ENCODE measurements at places on chromosomes 7 and 10.

DNA sequence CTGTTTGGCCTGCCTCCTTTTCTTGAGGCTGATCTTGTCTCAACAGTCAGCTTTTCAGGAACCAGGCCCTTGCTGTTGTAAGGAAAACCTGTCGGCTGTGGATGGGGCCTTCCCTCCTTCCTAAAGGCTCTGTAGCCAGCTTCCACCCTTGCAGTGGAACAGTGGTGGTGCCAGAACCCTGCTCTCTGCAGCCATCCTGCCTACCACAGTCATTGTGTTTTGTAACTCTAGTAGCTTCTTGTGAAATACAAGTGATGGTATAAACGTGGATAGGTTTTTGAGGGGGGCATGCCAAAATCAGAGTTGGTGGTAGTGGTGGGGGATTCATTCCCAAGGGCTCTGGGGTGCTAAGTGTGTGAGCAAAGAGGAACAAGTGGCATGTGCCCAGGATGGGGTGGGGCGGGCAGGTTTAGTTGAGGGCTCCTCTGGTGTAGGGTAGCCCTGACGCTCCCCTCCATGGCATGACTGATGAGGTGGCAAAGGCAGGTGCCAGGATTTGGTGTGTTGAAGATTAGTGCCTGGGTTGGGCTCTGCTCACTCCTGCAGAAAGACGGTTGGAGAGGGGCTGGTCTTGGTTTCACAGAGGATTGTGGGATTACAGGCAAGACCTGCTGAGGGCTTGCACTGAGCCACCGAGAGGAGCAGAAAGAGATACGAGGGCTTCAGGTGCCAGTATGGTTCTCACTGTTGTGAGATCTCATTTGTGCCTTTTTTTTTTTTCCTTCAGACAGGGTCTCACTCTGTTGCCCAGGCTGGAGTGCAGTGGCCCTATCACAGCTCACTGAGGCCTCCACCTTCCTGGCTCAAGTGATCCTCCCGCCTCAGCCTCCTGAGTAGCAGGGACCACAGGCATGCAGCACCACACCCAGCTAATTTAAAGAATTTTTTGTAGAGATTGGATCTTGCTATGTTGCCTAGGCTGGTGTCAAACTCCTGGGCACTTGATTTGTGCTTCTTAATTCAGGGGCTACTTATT lies 7.4 kb downstream of the TSPAN14 start:
- DNase-seq, result no peak

DNA sequence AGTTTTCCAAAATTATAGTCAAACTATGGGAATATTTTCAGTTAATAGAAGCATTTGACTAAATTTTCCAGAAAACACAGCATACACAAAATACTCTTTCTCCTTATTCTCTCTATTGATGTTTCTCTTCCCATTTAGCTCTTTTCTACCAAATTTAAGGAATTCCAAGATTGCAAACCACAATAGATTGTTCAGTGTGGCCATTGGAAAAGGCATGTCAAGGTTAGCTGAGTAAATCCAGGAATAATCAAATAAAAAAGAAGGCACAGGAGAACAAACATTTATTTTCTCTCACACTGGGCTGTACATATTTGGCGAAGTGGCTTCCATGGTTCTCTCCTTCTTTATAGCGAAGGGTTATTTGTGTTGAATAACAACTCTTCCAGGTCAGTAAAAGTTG lies 117.3 kb downstream of the THSD7A start:
- DNase-seq, result no peak

DNA sequence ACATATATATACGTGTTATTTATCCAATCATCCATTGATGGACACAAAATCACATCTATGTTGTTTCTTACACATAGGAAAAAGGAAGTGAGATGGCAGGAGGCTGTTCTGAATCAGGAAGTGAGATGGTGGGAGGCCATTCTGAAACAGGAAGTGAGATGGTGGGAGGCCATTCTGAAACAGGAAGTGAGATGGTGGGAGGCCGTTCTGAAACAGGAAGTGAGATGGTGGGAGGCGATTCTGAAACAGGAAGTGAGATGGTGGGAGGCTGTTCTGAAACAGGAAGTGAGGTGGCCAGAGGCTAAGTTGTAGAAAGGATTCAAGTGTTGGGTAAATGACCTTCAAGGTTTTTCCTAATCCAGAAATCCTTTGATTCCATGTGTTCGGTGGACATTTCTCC lies 921.5 kb downstream of the TYW1 start:
- DNase-seq, result no peak

GRCh38 chr7:78967046-78967445 lies 486.4 kb downstream of the MAGI2 start:
- DNase-seq, result no peak

- DNase-seq, result no peak
Observed at GRCh38 chr10:131749767-131750142, 151.1 kb upstream of the PPP2R2D start.

DNA sequence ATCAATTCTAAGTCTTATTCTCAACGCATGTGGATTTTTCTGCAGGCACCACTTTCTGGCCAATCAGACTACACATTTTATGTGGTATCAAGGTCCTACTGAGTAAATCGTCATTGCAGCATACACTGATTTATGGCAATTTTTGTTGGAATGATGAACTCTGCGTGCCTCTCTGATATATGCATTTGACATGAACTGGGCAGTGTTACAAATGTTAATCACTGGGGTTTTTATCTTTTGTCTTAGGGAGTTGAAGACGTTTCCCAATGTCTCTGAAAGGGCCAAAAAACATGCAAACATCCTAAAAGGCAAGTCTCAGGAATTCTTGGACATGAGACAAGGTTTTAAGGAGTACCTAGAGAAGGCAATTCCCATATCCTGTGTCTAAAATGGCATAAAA lies 809.5 kb upstream of the CELF2 start:
- no peak for DNase-seq

DNA sequence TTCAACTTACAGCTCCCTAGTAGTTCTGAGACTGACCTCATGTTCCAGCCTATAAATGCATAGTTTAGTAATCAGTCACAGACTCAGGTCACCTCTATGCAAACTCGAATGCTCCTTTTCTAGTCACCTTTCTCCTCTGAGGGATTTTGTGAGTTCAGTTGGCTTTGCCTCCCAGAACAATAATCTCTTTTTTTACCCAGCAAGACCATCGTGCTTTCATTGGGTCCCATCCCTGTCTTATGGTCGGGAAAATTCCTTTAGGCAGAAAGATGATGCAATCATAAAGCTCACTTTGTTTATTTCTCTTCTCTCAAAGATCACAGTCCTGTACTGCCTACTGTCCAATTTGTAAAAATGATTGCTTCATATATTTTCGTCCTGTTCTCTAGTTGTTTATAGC lies 38.4 kb downstream of the TWIST1 start:
- no peak for DNase-seq

DNA sequence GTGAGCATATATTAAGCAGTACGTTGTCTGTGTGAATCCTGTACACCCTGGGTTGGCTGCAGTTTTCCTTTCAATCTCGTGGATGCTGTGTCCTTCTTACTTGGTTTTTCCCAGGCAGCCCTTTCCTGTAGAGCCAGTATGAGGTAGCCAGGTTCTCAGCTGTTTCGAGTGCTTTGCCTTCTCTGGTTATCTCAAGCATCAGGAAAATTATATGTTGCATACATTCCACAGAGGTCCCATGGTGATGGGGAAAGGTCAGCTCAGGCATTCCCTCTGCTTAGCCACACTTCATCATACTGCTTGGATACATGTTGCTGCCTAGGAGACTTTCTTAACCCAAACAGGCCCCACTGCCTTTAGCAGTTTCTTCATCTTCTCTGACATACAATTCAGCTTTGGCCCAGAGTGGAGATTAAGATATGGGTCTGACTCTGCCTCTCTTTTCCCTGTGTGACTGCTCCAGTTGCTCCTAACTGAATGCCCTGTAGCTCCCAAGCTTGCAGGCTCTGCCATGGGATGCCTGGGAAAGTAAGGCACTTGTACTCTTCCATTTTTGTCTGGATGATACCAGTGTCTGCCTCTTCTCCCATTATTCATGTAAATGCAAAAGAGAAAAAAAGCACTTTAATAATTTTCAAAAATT lies 11.3 kb downstream of the GNAI1 start:
- no peak for DNase-seq

GRCh38 chr10:75640803-75641202 lies 209.4 kb downstream of the LRMDA start:
- DNase-seq, result no peak

GRCh38 chr10:89342206-89342958 lies 14.6 kb downstream of the IFIT3 start:
- no peak for DNase-seq

GRCh38 chr10:13086056-13086455 lies 13.9 kb upstream of the OPTN start:
- no peak for DNase-seq

DNA sequence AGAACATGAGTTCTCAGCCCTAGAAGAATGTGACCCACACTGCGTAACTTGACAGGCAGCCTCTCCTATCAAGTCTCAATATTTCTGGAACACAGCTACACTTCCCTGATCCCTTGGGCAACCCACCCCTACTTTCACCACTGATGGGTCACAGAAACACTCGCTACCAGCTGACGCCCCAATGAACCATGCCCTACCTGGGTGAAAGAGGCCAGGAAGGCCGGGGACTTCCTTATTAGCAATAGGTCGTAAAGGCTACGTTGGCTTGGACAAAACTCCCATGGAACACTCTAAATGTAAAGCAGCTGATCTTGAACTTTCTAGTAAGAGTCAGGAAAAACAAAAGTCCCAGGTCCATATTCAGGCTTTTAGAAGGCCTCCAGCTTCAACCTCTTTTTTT lies 202.3 kb upstream of the KCTD7 start:
- no peak for DNase-seq

DNA sequence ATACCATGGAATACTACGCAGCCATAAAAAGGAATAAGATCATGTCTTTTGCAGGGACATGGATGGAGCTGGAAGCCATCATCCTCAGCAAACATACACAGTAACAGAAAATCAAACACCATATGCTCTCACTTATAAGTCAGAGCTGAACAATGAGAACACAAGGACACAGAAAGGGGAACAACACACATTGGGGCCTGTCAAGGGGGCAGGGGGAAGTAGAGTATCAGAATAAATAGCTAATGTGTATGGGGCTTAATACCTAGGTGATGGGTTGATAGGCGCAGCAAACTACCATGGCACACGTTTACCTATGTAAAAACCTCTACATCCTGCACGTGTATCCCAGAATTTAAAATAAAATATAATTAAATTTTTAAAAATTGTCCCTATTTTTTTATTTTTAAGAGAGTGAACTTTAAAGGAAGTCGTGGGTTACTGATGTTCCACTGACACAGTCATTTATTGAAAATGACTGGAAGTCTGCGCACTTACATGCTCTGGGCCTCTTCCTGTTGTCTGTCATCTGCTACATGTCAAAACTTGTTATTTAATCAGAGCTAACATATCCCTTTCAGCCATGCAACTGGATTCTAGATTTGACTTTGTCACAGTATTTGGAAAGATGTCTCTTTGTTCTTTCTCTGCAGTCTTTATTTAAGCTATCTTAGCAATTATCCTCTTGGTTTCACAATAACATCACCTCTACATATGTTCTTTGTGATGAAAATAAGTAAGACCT lies 73.7 kb upstream of the ABCB5 start:
- no peak for DNase-seq

- DNase-seq, result no peak
Observed at GRCh38 chr10:80477813-80478212, 23.7 kb downstream of the TSPAN14 start.

DNA sequence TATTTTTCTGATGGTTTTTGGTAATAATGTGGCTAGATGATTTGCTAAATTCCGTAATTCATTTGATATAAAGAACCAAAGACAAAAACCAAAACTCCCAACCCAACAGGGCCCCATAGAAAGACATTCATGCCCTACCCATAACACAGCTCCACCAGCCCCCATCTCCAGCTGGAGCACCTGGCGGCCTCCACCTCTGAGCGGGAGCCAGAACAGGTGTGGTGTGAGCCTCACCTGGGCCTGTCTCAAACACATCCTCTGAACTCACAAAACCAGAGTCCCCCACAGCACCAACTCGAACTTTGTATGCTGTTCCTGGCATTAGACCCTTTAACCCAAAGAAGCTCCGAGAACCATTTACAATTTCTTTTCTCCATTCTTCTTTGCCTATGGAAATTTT lies 36.5 kb upstream of the LAMB4 start:
- DNase-seq, result no peak

GRCh38 chr10:13503745-13504463 lies 24.9 kb downstream of the BEND7 start:
- no peak for DNase-seq

DNA sequence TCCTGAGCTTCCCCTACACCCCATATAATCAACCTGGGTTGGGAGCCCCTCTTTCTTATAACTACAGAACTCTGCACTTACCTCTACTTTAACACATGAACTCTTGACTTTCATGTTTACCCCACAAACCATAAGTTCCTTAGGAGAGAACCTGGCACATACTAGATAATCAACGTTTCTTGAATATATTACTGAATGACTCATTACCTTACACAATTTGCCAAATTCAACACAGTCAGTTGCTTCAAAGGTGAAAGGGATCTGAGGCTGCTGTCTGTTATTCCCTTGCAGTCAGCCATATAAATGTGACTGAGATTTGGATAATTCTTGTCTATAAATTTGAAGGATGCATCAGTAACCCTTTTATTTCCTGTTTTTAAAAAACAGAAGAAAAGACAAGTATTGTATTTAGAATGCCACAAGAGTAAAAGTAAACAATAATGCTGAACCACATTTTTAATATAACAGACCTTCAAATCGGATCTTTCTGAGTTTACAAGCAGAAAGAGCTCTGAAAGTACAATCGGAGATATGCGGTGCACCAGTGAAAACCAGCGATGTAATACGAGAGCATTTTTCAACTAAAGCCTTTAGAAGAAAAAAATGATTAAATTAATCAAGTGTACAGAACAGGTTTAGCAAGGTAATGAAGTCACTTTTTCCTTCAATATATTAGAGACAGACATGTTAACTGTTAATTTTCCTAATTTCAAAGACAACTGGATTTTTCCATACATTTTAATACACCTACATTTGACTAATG lies 29.5 kb upstream of the LRRC17 start:
- DNase-seq, result no peak

GRCh38 chr10:21280971-21281572 lies 244.4 kb downstream of the SKIDA1 start:
- no peak for DNase-seq

- no peak for DNase-seq
Observed at GRCh38 chr10:48550977-48551376, 53.9 kb downstream of the ARHGAP22 start.

DNA sequence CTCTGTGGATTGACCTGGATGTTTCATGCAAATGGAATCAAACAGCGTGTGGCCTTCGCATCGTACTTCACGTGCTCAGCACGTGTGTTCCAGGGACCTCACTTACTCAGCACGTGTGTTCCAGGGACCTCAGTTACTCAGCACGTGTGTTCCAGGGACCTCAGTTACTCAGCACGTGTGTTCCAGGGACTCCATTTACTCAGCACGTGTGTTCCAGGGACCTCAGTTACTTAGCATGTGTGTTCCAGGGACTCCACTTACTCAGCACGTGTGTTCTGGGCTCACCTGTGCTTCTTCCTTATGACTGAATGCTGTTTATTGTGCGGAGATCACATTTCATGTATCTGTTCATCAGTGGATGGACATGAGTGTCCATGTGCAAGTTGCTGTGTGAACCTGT lies 22.0 kb downstream of the INPP5A start:
- DNase-seq, result no peak

- DNase-seq, result no peak
Observed at GRCh38 chr10:31602541-31603234, 283.7 kb downstream of the ZEB1 start.

All from activated T-helper 1 cell treated with anti-CD3 and anti-CD28 coated beads, Interleukin-2, amount 50 U/mL, for 16 hours (primary cell).